Skeletal muscle cell (primary cell): ENCODE measurements at places on chromosomes 7 and 10.

DNA sequence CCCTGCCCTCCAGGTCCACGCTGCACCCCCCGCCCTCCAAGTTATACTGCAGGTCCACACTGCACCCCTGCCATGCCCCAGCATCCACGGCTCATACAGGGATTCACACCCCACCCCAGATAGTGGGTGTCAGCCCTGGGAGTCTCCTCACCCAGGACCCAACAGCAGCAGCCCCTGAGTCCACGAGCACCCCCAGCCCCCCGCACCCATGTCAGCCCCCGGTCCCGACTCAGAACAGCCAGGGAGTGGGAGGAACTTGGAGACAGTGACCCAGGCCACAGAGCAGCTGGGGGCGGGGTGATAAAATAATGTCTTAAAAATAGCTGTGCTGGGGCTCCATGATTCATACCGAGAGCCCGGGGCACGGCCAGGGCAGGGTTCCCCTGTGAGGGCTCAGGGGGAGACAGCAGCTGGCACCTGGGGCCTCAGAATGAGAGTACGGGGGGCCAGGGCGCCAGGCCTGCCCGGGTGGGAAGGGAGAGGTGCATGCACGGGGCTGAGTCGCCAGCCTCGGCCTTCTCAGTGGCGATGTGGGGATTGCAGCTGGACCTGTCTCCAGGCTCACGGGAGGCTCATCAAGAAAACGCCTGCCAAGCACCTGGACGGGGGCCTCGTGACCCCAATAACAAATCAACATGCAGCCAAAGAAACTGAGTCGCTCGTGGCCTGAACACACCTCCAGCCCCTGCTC is 29.8 kb downstream of the ADAP1 start:
- no peak for DNase-seq

GRCh38 chr7:2313450-2314208 is 612 bp downstream of the SNX8 start:
- no peak for DNase-seq

DNA sequence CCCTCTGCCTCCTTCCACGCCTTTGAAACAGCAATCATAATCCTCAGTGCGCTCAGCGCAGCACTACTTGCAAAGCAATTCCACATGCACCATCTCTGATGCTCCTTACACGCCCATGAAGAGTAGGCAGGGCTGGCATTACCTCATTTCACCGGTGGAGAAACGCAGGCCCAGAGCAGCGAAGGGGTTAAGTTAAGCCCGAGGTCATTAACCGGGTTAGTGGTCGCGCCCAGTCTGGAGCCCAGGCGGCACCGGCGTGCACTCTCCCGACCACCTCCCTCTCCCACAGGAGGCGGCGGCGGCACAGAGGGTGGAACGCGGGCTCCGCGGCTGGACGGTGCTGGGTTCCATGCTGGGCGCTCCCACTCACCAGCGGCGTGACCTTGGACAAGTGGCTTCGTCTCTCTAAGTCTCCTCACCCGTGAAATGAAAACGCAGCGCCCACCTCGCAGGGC is 515 bp downstream of the FASTK start:
- DNase-seq = no peak

GRCh38 chr7:72025381-72025960 is 386.7 kb downstream of the CALN1 start:
- no peak for DNase-seq

- no peak for DNase-seq
Observed at GRCh38 chr7:33273356-33273755, 144.0 kb downstream of the BBS9 start.

GRCh38 chr7:130084037-130084875 is 13.9 kb downstream of the KLHDC10 start:
- no peak for DNase-seq

DNA sequence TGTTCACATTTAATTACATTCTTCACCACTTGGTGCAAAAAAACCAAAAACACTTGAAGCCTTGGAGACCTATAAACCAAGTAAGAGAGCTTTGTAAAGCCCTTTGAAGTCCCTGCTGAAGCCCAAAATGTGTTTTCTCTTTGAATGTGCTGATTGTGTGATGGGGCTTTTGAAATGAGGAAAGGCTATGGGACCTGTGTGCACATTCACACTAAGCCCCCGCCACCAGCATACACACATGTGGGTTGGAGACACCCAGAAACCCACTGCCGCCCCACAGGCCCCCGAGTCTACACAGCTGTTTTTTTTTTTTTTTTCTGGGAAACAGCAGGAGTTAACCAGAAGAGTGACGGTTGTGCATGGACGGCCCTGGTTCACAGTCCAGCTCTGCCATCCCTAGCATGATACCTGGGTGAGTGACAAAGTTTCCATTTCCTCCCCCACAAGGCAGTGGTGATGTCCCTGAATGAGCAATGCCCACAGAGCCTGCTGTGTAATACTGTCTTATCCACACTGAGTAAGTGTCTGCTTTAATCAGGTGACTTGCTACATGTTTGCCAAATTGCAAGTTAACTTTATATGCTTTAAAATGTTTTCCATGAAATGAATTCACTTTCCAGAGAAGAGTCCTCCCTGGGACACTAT is 154.6 kb upstream of the GDF10 start:
- no peak for DNase-seq

- DNase-seq = no peak
Observed at GRCh38 chr10:71075086-71075758, 137.1 kb upstream of the UNC5B start.

- DNase-seq = no peak
Observed at GRCh38 chr10:78905957-78906308, 162.8 kb upstream of the ZMIZ1 start.

GRCh38 chr10:33497338-33497737 is 162.9 kb upstream of the NRP1 start:
- no peak for DNase-seq
